ENCODE measurements at places on chromosomes 2 and 18.

DNA sequence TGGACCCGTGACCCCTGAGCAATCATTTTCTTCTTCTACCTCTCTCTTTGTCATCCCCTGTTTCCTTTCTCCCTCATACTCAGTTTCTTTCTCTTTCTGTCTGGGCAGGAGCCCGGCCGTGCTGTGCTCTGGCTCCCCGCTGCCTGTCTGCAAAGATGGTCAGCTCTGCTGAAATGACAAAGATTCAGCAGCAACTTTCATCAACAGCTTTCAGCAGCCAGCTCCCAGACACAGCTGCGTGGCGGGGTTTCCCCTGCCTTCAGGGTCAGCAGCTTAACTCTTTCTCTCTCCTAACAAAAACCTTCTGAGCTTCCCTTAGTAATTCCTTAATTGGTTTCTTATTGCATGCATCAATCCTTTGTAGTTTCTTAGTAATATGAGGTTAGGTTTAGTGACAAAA, 1234.4 kb downstream of the CNTNAP5 start:
- no peak for DNase-seq

- DNase-seq = no peak
These were observed 218.8 kb downstream of the CYP26B1 start for GRCh38 chr2:71928734-71929481.

GRCh38 chr2:144217853-144218633, 301.9 kb downstream of the ZEB2 start:
- DNase-seq = peak; percentile 27

- DNase-seq = no peak
These were observed 52.0 kb downstream of the ZFP36L2 start for GRCh38 chr2:43174368-43174916.

- DNase-seq = peak; percentile 92
These were observed 6.5 kb upstream of the CAPN10 start for GRCh38 chr2:240579771-240580614.

GRCh38 chr2:20558391-20559150, 92.3 kb downstream of the HS1BP3 start:
- DNase-seq = no peak

DNA sequence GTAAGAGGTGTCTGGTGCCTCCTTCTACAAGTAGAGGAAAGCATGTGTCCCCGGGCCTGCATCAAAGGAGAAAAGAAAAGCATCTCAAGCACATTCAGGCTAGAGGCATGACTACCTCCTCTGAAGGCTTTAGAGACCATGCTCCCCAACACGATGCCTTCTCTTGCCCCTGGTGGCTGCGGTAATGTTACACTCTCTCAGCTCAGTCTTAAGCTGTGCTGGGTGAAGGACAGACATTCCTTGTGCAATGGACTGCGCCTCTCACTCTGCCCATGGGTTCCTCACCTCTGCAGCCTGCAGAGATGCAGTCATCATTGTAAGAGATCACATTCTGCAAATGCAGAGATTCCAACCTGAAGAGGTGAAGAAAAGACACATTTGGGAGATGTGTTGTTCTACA, 148.2 kb upstream of the HNRNPA3 start:
- no peak for DNase-seq

DNA sequence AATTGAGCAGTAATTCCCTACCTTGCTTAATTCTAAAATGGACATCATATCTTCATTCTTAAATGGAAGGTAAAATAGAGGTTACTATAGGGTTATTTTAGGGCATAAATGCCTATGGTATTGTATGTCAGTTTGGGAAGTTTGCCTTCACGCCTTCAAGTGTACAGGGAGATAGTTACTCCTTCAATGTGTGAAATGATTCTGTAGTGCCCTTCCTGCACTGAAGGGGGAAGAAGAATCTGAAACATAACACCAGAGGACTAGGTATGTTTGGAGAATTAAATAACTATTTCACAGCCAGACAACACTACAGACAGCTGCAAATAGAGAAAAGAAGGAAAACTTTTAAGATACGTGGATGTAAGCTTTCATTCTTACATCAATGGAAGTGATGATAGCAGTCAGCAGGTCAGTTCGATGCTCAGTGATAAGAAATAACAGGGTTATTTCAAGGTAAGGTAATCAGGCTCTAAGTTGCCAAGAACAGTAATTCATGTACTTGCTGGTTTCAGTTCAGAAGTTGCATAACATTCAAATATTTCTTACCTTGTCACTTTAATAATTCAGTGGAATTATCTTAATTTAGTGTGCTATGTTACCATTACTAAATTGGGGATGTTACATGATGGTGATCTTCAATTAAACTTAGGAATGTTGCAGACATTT, 4.0 kb downstream of the PKP4 start:
- DNase-seq = no peak

DNA sequence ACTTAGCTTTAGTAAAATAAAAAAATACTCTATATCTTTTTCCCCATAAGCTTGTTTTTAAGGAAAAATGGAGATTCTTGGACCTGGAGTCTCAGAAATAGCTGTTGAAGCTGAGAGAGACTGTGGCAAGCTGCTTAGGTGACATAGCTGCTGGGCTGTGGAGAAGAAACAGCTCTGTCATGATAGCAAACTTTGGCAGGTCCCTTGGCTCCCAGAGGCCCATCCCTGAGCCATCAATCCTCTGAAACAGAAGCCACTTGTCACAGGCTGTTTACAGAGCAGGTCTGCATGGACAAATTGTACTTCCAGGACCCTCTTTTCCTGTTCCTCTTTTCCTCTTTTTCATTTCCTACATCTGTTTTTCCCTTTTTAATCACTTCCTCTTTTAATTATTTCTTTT, 1370.1 kb upstream of the CRIM1 start:
- no peak for DNase-seq

DNA sequence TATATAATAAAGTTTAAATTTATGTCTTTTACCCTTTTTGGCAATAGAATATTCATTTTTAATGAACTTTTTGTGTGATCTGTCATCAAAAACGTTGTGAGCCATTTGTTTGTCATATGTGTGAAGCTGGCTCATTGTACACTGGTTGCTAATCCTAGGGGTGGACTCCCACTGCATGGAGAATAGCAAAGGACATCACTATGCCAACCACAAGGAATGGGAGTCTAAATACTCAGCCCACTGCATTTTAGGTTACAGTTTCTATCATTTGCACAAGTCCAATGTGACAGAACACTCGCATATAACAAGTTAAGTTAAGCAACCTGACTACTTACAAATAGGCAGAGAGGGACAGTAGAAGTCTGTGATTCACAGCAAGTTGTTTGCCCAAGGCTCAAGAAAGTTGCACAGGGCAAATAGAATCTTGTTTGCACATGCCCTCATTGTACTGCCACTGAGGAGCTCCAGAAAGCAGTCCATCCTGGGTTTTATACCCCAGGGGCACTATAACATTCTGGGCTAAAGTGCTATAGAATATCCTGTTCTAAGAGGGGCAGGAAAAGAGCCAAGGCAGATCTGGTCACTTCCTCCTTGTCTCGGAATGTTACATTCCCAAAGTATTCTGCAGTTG, 545.9 kb upstream of the GCFC2 start:
- no peak for DNase-seq

DNA sequence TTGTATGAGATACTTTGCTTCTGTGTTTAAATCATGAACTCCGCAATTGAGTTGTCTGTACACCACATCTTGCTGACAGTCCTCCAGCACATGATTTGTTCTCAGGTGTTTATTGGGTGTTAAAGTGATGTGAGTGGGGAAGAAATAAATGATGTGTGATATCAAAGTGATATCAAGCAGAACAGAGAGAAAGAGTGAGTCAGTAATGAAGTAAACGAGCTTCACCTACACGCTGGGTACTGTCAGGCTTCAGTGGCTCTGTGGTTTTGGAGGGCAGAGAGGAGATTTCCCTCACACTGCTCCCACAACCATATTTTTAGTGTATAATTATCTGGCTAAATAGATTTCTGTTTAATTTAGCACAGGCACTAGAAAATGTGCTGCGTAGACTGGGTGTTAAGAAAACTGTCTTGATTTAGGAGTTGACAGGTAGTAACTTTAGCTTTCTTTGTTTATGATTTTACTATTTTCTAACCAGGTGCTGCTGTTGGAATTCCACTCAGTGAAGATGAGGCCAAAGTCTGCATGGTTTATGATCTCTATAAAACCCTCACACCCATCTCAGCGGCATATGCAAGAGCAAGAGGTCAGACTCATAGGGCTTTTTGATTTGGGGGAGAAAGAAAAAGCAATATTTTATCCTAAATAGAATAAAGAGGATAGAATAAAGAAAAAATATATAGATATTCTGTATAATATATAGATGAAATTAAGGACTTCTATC, 21.2 kb downstream of the ATIC start:
- DNase-seq = no peak

- DNase-seq = peak; percentile 81
These were observed 37.2 kb upstream of the BIN1 start for GRCh38 chr2:127143841-127144782.

All from fibroblast of gingiva (primary cell).